ENCODE measurements at places on chromosomes 7 and 10.
A peak's percentile ranks its signal among the peaks of the same experiment; 100 is the strongest.

- DNase-seq, result no peak
Observed at GRCh38 chr7:27608776-27609495, 53.7 kb downstream of the HIBADH start.

- DNase-seq, result peak; percentile 50
Observed at GRCh38 chr10:84267503-84268126, 22.8 kb downstream of the RGR start.

- DNase-seq, result no peak
Observed at GRCh38 chr7:2639695-2640481, 8.1 kb downstream of the TTYH3 start.

GRCh38 chr7:42471573-42472174, 234.7 kb upstream of the GLI3 start:
- DNase-seq, result no peak

DNA sequence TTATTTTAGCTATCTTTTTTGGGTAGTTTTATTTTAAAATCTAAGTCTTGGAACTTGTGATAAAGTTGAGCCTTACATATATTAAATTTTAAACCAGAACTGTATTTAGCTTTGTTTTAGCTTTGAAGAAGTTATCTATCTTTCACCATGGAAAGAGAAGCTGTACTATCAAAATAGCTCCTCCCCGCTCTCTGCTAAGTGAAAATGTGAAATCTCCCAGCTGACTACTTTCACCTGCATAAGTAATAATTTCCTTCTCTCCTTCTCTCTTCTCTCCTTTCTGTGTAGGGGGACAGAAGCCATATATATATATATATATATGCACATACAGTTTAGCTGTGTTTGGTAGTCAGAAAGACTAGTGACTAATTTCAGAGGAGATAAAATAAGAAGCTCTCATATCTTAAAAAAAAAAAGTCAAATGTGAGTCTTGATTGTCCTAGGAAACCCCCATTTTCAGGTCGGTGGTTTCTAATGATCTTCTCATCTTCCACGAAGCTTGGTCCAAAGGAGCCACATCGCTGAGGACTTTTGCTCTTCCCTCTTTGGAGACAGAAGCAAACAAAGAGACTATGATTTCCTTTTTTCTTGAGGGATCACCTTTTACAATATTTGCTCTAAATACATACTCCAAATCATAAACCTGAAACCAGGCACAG, 30.6 kb upstream of the GDI2 start:
- no peak for DNase-seq

GRCh38 chr10:65798133-65798532, 1127.7 kb upstream of the LRRTM3 start:
- no peak for DNase-seq

- DNase-seq, result no peak
Observed at GRCh38 chr7:80660939-80661338, 22.5 kb downstream of the CD36 start.

DNA sequence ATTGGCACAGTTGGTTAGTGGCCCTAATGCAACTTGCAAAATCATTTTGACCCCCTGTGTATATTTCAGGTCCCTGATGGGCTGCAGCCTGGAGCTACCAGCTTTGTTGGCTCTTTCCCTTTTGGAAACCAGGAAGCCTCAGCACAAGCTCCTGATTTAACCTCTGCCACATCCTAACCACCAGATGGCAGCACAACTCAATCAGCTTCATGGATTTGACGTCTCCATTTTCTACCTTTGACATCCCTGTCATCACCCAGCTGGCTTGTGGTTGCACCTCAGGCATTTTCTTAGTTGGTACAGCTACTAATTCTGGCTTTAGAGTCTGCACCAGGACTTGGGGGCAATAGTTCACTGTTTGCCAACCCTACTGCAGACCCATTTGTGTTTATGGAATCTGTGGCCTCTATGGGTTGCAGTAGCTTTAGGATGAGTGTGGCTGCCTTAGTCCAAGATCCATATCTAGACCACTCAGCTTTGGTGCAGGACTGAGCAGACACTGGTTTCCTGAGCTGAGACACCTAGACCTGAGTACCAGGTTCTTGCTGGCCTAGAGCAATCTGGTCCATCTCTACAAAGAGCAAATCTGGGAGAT, 456.2 kb downstream of the REEP3 start:
- no peak for DNase-seq

GRCh38 chr10:117140525-117140902, 2.4 kb upstream of the VAX1 start:
- no peak for DNase-seq

- DNase-seq, result no peak
Observed at GRCh38 chr10:28054228-28054860, 55.5 kb upstream of the ODAD2 start.

DNA sequence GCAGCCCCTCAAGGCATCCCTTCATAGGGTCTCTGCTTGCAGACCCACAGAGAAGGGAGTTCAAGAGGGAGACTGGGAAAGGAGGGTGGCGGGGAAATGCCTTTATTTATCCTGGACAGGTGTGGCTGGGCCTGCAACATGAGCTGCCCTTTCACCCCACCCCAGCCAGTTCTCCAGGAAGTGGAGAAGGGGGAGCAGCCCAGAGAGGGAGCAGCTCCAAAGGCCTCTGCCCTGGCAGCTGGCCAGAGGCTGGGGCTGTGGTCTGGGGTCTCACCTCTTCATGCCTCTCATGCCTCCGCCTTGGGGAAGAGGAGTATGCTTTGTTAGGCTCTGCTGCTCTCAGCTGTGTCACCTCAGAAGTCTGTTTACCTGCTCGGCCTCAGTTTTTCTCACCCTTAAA, 3.1 kb downstream of the LDB3 start:
- DNase-seq, result no peak

DNA sequence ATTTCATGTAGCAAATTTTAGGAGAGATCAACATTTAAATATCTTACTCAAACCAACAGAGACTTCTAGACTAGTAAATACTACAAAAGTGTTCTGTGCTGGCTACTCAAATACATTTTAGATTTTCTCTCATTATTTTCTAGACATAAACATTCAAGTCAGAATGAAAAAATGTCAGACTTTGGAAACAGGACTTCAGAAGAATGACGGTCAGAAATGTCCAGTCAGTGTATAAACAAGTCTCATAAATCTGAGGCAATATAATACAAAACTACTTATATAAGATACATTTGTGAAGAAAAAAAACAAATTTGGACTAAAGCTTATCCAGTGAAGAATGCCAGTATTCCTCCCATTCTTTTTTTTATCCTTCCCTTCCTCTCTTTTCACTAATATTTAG, 25.9 kb downstream of the RNLS start:
- no peak for DNase-seq

GRCh38 chr10:93099670-93100069, 26.0 kb downstream of the CYP26A1 start:
- no peak for DNase-seq

GRCh38 chr10:30365278-30365677, 16.2 kb upstream of the MTPAP start:
- no peak for DNase-seq

DNA sequence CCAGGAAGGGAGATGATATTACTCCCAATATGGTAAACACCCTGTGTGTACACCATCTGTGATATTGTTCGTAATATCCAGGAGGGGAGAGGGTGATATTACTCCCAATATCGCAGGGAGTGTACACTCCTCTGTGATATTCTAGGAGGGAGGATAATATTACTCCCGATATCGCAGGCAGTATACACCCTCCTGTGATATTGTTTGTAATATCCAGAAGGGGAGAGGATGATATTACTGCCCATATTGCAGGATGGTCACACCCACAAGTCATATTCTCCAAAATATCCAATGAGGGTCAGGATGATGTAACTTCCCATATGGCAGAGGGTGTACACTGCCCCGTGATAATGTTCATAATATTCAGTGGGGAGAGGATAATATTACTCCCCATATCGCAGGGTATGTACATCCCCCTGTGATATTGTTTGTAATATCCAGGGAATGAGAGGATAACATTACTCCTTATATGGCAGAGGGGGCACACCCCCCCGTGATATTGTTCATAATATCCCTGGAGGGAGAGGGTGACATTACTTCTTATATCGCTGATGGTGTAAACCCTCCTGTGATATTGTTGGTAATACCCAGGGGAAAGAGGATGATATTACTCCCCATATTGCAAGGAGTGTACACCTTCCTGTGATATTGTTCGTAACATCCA, 17.1 kb downstream of the AZGP1 start:
- DNase-seq, result no peak

- DNase-seq, result no peak
Observed at GRCh38 chr7:96167424-96167823, 154.5 kb downstream of the SLC25A13 start.

GRCh38 chr10:71448146-71448545, 51.4 kb downstream of the CDH23 start:
- DNase-seq, result no peak
